Mesothelial cell of epicardium (in vitro differentiated cells): ENCODE measurements at places on chromosomes 13 and 19.

GRCh38 chr13:27533155-27533643 lies 82.8 kb upstream of the MTIF3 start:
- DNase-seq: peak; percentile 85

DNA sequence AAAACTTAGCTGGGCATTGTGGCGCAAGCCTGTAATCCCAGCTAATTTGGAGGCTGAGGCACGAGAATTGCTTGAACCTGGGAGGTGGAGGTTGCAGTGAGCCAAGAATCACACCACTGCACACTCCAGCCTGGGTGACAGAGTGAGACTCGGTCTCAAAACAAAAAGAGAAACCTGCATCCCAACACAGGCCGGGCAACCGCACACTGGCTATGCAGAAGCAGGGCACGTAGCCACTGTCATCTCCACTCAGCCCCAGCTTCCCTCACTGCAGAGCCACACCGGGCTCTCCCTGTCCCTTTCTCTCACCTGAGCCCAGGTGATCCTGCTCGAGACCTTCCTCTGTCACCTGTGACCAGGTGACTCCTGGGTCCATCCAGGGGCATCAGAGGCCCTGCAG lies 11.7 kb downstream of the ELL start:
- DNase-seq: no peak

DNA sequence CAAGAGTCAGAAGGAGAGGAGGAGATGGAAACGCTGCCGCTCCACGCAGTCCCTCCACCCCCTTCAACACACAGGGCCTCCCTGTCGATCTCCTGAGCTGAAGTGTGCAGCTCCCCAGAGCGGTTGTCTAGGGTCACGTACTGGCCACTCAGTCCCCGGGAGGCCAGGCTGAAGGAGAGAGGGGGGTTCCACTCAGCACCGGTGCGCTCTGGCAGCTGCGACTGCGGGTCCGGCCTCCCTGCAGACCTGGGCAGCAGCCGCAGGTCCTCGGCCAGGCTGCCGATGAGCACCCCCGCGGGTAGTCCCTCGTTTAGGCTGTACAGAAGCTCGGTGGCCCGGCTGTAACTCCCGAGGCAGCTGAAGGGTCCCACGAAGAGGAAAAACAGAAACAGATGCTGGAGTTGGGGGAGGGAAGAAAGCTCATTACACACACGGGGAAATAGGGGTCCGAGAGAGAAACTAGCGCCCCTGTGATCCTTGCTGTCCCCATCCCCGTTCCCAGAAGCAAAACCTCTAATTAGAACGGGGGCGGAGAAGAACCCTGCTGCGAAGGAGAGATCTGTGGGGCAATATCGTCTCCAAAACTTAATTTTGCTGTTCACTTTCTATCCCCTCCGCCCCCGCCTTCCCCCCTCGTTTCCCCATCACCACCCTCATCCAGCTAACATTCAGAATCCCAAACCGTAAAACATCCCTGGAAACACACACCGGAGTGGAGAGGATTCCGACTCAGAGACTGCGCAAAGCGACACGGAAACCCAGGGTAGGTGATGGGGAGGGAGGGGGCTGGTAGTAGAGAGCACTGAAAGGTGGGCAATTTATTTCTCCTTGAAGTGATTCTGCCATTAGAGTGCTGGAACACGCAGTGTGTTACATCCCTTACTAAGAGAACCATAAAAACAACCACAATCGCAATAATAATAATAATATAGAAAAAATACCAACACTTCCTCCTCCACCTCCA lies 1.8 kb downstream of the PCDH20 start:
- DNase-seq: no peak

DNA sequence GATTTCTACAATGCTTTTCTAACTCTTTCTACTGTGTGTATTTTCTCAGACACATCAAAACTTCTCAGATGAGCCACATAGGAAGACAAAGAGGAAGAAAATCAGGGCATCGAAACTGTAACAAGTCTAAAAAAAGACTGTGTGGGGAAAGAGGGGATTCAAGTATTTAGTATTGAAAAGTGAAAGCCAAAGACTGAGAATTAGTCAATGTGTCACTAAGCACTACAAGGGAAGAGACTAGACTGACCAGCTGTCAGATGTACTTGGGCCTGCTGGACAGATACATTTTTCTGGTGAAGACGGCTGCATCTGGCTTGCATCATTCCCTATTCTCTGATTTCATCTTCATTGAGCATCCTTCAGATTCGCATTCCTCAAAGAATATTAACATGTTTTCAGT lies 25.4 kb downstream of the COMMD6 start:
- DNase-seq: no peak

GRCh38 chr19:8096071-8096470 lies 43.5 kb downstream of the CCL25 start:
- no peak for DNase-seq
